Adipose tissue (tissue), 3 donors: ENCODE measurements at places on chromosomes 2 and 18. TPM values are rescaled to one million over a fixed set of nuclear protein-coding genes. Genes with fewer than 3 reads are reported as not detected.

Gene TXNDC2
- polyA plus RNA-seq = 0.01 TPM

Gene SERPINB4
- polyA plus RNA-seq = 0.16 TPM

Gene RASGRP3
- polyA plus RNA-seq = 2.3 TPM

Gene FRZB
- polyA plus RNA-seq = 0.97 TPM

Gene ANKRD44
- polyA plus RNA-seq = 3.5 TPM

Gene FTCDNL1
- 1.4 TPM for polyA plus RNA-seq

Gene FIGN
- 1.7 TPM for polyA plus RNA-seq

Gene TPGS2
- 25.1 TPM for polyA plus RNA-seq

Gene MBOAT2
- polyA plus RNA-seq = 0.98 TPM

Gene CIB4
- 0.16 TPM for polyA plus RNA-seq

Gene MPV17
- 103 TPM for polyA plus RNA-seq

Gene FOXI3
- polyA plus RNA-seq = not detected
